Spleen (tissue), 13 donors: ENCODE measurements at places on chromosomes 5 and 9.

DNA sequence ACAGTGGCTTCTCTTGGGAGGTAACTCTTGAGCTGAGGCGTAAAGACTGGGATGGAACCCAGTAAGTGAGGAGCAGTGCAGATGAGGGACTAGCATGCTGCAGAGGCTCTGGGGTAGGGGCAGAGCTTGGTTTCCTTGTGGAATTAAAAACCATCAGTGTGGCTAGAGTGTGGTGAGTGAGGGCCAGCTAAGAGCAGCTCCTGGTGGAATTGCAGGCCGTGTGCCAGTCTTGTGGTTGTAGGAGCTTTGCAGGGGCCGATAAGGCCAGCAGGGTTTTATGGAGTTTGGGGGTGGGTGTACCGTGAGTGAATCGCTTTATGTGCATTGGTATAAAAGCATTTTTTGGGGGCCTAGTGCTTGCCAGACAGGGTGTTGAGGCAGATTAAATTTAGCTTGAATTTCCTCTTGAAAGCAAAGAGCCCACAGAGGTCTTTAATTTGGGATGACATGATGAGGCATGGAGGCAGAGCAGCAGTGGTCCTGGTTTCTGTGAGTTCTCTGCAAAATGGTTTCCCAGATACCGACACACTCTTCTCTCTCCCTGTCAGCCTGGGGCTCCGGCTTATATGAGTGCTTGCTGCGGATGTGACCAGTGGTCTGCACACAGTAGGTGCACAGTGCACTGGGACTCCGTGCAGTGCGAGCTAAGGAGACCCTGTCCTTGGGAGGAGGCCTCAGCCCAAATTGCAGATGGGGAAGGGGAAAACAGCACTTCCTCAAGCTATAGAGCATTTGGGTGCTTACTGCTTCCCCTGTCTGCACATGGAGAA, 176.4 kb upstream of the PITX1 start:
- DNase-seq, result peak; percentile 33

- no peak for DNase-seq
These were observed 19.5 kb downstream of the ERAP1 start for GRCh38 chr5:96788112-96788749.

DNA sequence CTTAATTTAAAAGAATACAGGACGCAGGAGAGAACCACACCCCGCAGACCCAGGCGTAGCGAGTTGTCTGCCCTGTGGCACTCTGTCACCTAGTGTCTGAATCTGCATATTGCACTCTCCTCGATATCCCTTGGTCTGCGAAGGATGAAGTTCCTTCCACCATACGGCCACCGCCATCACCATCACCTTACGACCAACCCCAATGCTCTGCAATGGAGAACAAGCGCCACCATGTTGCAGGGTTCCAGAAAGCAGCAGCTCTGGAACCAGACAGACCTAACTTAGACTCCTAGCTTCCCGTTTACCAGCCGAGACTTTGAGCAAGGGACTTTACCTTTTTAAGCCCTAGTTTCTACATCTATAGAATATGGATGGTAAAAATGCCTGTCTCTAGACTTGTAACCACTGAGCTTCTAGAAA, 77.4 kb upstream of the DMRT1 start:
- DNase-seq, result peak; percentile 76

DNA sequence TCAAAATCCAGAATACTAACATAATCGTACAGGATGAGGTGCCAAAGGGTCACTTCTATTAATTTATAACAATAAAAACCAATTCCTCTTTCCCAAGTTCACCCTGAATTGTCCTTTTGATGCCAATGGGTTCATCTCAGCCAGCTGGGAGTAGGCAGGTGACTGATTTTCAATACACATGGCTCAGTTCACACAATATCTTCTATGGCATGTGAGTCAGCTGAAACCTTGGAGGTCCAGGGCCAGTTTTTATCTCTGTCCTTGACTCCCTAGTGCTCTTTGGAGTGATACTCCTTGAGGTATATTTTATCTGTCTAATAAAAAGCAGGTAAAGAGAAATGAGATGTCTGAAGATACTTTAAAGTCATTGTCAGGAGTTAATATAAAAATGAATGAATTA, 186.6 kb downstream of the SMC2 start:
- DNase-seq, result no peak

- no peak for DNase-seq
These were observed 100.2 kb downstream of the SLC25A46 start for GRCh38 chr5:110838961-110839360.

DNA sequence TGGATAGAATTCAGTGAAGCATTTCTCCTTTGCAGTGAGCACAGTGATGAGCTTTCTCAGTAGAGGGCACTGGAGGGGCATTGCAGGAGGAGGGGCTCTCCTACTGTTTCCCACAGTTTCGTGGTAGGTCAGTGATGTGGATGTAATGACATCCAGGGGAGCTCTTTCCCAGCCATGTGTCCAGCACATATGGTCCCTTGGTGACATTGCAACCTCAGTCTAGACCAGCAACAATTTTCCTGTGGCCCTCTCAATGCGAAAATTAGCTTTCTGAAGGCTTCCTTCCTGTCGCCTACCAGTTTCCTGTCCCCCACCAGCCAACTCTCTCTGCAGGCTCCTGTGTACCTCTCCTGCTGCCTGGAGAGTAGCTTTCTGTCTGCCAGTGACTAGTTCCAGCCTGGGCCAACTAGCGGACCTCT, 6.9 kb upstream of the PDCL start:
- no peak for DNase-seq

- peak; percentile 51 for DNase-seq
These were observed 16.7 kb downstream of the GFPT2 start for GRCh38 chr5:180336234-180337020.

- DNase-seq, result no peak
These were observed 51.5 kb downstream of the PIK3R1 start for GRCh38 chr5:68267066-68267465.

DNA sequence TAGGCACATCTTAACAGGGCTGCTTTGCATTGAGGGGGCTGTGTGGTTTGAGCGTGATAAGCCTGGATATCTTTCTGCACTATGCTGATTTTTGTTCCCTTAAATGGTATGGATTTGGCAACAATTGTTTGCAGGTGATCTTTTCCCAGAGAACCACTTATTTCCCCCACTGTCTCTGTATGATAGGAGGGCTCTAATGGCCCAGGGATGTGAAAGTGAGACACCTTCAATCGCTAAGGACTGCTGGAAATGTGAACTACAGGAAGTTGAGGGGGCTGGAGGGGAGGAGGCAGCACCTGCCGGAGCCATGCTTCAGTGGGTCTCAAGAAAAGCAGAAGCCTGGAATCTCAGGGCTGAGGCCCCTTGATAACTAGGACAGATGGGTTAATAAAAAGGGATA, 29.4 kb downstream of the SYK start:
- no peak for DNase-seq

GRCh38 chr9:122070728-122071515, 22.2 kb downstream of the TTLL11 start:
- no peak for DNase-seq

DNA sequence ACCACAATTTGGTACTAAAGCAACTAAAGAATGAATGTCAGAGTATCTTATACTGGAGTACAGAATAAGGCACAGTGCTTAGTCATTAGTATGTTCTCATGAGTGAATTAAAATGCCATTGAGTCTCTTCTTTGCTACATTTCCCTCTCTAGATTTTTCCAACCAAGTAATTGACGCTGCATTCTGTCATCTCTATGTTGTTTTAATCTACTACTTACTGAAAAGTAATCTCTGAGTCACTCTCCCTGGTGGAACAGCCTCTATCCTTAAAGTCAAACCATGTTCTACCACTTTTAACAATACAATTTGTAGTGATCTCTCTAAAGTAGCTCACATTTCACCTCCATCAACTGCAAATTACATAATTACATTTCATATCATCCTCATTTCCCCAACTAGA, 495.1 kb downstream of the CDH18 start:
- no peak for DNase-seq

DNA sequence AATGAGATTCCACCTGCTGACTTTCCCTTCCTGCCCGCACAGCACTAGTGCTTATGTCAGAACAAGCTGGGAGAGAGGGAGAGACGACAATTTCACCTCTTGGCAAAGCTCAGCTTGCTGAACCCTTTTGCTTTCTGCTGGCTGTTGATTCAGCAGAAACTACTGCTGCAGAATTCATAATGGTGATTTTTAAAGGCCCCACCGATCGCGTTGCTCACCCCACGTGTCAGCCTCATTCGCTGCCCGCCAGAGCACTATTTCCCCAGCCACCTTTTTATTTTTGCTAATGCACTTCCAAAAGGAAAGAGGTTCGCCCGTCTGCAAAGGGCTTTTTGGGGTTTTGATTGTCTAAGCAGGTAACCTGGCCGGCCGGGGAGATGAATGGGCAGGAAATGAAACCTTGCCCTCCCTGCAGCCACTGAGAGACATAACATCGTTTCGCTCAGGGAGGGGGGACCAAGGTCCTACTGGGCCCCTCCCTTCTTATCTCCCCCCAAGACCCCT, 1.3 kb downstream of the PPP2R2B start:
- DNase-seq, result no peak

DNA sequence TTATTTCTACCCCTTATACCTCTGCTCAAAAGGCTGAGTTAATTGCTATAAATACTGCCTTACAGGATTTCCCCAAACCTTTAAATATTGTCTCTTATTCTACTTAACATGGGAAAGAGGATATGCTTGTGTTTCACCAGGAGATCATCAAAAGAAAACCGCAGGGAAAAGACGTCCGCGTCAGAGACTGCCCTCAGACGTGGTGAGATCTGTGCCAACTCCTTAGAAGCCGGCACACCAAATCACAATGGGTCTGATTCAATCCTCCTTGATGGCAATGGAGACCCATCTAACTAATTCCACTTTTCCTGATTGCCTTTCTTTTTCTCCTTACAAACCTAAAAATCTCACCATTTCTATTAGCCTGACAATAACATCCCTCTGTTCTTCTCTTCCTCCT, 55.0 kb downstream of the SH3PXD2B start:
- DNase-seq, result no peak

GRCh38 chr5:150449517-150450339, at the start of gene RPS14:
Gene RPS14 (minus strand): TSS chr5:150449739. CDS start chr5:150447733, 2,006 bp downstream.
- DNase-seq, result peak; percentile 97

DNA sequence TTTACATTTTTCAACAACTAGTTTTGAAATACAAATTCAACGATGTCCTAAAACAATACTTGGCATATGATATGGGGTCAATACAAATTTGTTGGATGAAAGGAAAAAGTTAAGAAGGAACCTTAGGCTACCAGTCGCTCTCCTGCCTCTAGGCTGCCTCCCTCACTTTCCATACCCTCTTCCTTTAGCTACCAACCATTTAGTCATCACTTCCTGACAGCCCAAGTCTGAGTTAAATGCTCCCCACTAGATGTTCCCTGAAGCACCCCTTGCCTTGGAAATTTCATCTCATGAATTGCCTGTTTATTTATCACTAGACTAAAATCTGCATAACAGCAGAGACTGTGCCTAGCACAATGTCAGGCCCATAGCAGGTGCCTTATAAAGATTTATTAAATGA, 2.7 kb upstream of the LARS1 start:
- DNase-seq, result no peak

GRCh38 chr5:100693481-100693880, 158.3 kb downstream of the FAM174A start:
- DNase-seq, result no peak

GRCh38 chr5:172769616-172770373, 1.2 kb downstream of the DUSP1 start:
- DNase-seq, result peak; percentile 88

DNA sequence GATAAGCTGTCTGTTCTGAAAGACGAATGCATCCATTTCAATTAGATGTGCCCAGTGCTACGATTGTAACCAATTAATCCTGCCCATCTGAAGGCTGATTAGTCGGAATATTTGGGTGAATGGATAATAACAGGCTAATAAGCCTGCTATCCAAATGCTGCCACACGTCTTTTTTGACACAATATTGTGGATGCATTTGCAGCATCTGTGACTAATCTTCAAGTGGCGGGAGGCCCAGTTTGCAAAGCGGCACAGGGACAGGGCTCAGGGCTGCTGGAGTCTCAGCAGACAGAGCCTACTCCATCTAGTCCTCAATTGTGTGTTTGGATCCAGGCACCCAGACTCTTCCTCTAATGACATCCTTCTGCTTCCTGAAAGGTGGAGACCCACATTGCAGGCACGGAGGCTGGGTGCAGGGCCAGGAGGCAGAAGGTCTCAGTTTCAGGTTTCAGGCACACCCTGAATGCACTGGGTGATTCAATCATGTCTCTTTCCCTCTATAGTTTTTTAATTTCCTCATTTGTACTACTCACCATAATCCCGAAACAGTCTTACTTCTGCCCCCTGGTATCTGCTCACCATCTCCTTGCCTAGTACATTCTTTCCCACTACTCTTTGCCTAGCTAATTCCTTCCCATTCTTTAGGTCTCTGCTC, 169.6 kb downstream of the ASTN2 start:
- DNase-seq, result no peak

- DNase-seq, result no peak
These were observed 8.9 kb upstream of the NKX2-5 start for GRCh38 chr5:173243831-173244305.

GRCh38 chr5:3311433-3311832, 284.2 kb upstream of the IRX1 start:
- DNase-seq, result no peak

GRCh38 chr9:14887149-14887548, 23.1 kb downstream of the FREM1 start:
- no peak for DNase-seq

GRCh38 chr5:81420039-81420667, 26.2 kb upstream of the ACOT12 start:
- no peak for DNase-seq

- DNase-seq, result no peak
These were observed 11.1 kb upstream of the SHOC1 start for GRCh38 chr9:111805830-111806241.

DNA sequence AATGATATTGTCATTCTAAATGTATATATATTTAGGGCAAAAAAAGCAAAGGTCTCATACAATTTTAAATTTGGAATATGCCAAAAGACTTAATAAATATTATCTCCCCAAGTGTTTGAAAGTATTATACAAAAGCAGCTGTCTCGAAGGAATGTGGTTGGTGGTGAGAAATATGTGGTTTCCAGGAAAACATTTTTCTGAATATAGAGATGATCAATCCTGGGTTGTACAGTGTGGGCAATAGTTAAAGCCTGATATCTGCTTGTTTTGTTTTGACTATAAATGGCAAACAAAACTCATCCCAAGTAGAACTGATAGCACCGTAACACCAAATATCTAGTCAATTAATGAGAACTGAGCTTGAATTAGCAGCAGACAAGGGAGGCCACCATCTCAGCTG, 391.8 kb upstream of the CD180 start:
- no peak for DNase-seq
